ENCODE measurements at places on chromosomes 2 and 18. TPM values are rescaled to one million over a fixed set of nuclear protein-coding genes. Genes with fewer than 3 reads are reported as not detected.

CDH19 gene
- 457 TPM for total RNA-seq

CSRNP3 gene
- 2.1 TPM for total RNA-seq

GRCh38 chr2:102417946-102418345 lies 5.0 kb upstream of the IL18RAP start:
- DNase-seq, result no peak

DNA sequence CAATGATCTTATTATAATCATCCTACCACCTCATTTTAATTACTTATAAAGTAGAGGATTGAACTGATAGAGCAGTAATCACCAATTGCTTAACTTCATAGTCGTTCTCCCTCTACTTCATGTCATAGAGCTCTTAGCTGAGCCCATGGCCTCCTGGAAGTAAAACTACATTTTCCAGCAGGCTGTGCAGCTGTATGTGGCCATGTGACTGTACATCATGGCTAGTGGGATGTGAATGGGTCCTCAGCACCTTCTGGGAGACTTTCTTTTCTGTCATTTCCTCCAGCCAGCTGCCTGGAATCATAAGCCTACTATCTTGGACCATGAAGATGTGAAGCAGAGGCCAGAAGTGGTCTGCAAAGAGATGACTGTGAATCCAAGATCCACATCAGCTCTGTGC lies 128.7 kb upstream of the SKOR2 start:
- no peak for DNase-seq

DNA sequence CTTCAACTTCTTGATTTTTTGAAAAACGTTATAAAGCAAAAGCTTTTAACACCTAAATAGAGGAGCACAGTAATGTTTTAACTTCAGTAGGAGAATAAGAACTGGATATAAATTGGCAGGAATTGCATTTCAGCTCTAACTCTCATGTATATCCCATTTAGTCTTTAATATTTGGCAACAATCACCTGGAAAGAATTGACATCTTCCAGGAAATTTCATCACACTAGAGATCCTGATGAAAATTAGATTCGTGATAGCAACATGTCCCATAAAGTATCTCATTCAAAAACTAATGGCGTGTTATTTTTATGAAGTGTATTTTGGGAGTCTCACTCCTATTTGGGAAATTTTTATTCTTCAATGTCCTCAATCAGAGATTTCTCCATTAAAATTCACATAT lies 131.1 kb upstream of the DNAJC10 start:
- DNase-seq, result no peak

Data from tibial nerve (tissue), 4 donors.